ENCODE measurements at places on chromosomes 6 and 20.

GRCh38 chr6:157563611-157564284 is 182.8 kb downstream of the ZDHHC14 start:
- no peak for DNase-seq

DNA sequence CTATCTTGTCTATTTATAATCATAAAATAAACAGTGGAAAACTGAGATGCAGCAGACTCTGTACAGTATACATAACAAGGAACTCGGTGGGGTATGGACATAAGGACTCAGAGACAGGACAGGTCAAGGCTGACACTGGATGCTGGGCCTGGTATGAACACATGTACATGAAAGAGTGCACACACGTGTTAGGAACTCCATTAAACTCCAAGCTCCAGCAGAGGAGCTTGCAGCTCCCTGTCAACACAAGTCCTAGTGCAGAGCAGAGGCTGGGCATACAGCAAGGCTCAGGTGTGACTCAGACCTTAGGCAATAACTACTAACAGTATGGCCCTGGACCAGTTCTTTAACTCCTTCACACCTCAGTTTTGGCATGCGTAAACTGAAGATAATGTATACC is 17.1 kb downstream of the NAPB start:
- no peak for DNase-seq

DNA sequence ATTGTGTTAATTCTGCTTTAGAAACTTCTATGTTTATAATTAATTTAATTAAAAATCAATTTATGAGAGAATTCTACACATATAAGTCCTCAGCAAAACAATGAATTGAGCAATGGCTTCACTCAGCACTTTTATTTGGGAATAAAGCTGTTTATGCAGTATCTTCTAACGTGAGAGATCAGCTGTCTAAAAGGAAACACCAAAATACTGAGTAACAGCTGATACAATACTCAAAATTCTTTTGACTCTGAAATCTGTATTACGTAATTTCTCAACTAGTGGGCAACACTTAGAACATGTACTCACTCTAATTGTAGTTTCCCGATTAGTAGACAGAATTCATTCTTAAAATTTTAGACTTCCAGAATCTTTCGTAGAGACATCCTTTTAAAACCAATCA is 49.8 kb downstream of the MAP3K7 start:
- DNase-seq: no peak

GRCh38 chr6:83872386-83873118 is 13.1 kb downstream of the CYB5R4 start:
- no peak for DNase-seq

GRCh38 chr6:164097551-164098398 is 683.3 kb downstream of the QKI start:
- DNase-seq: no peak

DNA sequence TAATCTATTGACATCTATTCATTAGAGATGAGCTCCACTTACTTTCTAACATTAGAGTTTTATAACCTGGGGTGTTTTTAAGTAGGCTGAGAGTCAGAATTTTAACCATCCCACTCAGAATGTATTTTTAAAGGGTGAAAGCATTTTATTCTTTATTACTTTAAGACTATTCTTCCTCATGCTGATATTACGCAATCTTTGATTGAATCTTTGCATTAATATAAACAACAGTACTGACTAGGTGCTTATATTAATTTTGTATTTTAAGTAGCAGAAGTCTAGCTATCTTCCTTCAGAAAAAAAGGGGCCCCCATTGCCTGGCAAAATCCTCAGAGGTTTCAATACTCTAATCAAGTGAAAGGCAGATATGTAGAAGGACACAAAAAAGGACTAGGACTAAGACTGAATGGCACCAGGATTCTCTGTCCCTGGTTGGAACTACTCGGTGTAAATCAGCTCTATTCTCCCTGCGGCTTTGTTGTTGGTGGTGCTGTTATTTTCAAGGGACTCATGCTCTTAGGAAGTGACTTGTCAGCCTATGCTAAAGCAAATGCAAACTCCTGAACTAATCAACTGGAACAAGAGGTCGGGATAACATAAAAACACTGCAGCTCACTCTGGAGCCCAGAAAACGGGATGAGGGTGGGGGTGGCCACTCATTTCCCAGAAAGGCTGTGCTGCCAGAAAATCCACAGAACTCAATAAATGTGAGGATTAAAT is 1324.4 kb downstream of the GRIK2 start:
- DNase-seq: no peak

DNA sequence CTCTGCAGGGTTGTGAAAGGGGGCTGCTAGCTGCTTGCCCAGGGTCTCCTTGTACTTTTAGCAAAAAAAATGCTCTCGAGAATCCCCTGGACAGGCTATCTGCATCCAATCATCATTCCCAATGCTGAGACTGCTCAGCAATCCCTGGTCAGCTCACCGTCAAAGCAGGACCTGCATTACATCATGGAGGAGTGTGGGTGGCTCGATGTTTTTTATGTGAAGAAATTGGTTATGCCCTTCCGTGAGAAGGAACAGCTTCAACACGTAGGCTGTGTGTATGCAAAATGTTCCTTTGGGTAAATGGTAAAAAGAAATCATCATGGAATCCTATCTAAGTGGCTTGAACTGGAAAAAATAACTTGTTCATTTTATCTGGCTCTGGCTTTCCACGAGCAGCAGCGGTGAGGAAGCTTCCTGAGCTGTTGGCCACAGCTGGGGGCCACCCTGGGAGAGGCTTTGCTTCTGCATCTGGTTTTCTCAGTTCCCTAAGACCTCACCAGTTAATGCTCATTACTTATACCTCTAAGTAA is 111.4 kb downstream of the FYN start:
- DNase-seq: no peak

GRCh38 chr6:89916136-89916920 is 22.1 kb downstream of the GJA10 start:
- no peak for DNase-seq
